ENCODE measurements at places on chromosomes 5 and 9. TPM values are rescaled to one million over a fixed set of nuclear protein-coding genes. Genes with fewer than 3 reads are reported as not detected.

CARTPT gene
- total RNA-seq, result not detected

- no peak overlapping the region for H3K4me3 ChIP-seq
- no peaks in the 10 kb centered on the region for H3K27me3 ChIP-seq
- H3K36me3 ChIP-seq, result no peaks in the 10 kb centered on the region
- H3K4me1 ChIP-seq, result no peaks in the 10 kb centered on the region
- DNase-seq, result no peak
Observed at GRCh38 chr9:79154806-79155205, 417.0 kb upstream of the TLE4 start.

DHFR gene
- total RNA-seq, result 55.9 TPM

DNA sequence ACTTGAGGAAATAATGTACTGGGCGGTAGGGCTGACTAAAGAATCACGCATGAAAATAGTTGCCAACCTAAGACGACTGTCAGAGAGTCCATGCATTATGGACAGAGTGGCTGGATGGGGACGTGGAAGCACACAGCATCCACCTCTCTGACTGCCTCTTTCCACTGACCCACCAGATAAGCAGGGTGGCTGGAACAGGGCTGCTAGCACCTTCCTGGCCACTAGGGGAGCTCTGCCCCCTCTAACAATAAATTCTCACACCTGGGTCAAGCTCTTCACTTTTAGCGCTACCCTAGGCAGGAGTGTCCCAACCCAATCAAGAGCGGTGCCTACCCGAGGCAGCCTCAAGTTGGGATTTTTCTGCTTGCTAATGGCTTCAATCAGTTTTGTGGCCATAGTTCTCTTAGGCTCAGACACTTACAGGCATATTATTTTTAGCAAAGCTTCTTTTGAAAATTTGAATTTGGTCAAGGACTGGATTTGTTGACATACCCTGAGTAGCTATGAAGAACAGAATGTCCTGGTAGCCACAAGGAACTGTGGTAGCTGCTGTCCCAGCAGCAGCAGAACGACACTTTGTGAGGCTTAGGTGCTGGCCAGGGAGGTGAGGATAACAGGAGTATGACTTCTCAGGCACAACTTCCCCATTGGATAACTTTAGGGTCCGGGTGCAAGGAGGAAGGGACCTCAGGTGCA lies 6.9 kb upstream of the TPM2 start:
- no peak overlapping the region for H3K4me3 ChIP-seq
- H3K36me3 ChIP-seq, result peaks cover 18% of the 10 kb centered on the region
- no peak overlapping the region for H3K27ac ChIP-seq
- DNase-seq, result peak; percentile 23

Measured in activated T-helper 1 cell treated with anti-CD3 and anti-CD28 coated beads, Interleukin-12 subunit alpha, Interleukin-12 subunit beta, Interleukin-2, Interleukin-4 antibody, amounts not matched to agents 30 ng/mL and 10 ng/mL and 1 ng/mL, durations not matched to agents 14 hours and 24 hours and 36 hours (primary cell).